ENCODE measurements at places on chromosomes 3 and 15.
A peak's percentile ranks its signal among the peaks of the same experiment; 100 is the strongest.

GRCh38 chr3:188537606-188538005 lies 383.6 kb downstream of the LPP start:
- no peak for DNase-seq

DNA sequence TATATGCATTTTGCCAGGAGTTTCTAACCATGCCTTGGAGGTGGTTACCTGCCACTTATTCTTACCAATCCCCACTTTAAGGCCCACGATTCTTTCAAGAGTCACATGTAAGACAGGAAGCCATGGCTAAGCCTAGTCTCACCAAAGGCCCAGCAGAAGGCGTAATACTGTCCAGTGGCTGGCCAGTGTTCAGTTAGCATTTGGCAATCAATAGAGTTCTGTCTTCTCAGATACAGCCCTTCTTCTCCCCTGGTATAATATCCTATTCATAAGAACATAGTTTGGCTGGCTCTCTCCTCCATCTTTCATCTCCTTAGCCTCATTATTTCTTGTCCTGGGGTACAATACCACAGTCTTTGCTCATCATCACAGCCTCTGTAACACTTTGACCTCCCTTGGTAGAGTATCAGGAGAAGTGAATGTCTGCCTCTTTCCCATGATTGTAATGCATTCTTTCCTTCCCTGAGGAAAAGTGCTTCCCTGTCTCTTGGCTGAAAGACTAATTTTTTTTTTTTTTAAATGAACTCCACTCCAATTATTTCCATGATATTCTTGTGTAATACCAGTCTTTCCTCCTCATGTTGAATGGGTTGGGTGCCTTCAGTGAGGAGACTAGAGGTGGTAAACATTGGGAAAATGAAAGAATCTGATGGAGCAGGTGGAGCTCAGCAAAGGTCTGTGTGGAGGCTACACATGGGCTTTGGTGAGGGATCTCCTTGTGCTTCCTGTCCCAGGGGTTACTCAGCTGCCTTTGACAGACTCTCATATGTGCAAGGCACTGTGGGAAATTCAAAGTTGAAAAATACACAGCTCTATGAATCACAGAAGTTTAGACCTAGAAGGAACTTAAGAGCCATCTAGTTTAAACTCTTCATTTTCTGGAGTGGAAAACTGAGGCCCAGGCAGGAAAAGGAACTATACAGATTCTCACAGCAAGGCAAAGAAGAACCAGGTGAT lies 218.2 kb downstream of the P3H2 start:
- DNase-seq, result no peak

DNA sequence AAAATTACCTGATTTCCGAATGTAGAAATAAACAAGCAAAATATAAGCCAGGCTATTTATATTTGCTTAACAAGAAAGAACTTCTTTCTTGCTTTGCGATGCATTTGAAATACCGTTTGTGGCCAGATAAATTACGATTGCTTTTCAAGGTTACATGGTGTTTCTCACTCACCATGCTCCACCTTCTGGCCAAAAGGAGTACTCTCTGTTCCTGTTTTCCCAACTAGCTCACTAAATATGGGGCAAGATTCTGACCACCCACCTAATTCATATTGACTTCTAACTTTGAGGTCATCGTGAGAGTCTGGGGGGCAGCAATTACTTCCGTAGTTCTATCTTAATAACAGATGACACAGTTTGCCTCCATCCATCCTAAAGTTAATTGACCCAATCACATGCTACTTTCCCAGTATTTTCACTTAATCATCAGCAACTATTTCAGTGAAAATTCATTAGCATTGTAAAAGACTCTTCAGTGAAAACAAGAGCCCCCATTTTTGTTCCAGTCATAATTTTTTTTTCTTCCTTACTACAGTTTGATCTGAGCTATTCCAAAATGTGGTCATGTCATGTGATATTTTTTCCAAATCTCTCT lies 25.9 kb downstream of the ACP3 start:
- no peak for DNase-seq

DNA sequence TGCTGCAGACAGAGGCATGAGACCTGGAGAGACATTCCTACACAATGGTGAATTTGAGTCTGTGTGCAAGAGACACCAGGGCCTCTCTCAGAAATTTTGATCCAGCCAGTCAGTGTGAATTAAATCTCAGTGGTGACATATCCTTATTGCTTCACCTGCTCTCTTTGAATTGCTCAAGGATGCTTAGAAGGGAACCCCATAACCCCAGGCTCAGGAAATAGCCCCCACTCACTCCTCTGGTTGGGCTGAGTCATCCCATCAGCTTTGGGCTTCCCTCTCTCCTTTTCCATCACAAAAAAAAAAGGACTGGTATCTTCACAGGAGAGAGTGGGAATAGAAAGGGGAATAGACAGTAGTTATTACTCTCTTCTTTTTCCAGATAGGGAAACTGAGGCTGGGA lies 33.0 kb upstream of the LARS2 start:
- DNase-seq, result no peak

DNA sequence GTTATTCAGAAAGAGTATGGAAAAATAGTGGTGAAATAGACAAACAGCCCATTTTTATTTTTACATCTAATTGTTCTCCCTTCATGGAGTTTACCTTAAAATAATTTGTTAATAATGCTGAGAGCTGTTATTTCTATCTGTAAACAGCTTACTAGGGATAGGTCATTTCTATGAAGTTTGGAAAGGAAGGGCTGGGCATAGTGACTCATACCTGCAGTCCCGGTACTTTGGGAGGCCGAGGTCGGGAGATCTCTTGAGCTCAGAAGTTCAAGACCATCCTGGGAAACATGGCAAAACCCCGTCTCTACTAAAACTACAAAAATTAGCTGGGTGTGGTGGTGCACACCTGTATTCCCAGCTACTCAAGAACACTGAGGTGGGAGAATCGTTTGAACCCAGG lies 624.3 kb upstream of the LMCD1 start:
- DNase-seq, result no peak

GRCh38 chr15:68389041-68389930 lies 42.7 kb downstream of the ITGA11 start:
- DNase-seq, result no peak

GRCh38 chr3:88462230-88462629 lies 312.5 kb downstream of the C3orf38 start:
- DNase-seq, result no peak

- no peak for DNase-seq
Observed at GRCh38 chr3:95797081-95797480, 1017.3 kb upstream of the EPHA6 start.

- no peak for DNase-seq
Observed at GRCh38 chr3:75180235-75180944, 483.7 kb upstream of the FRG2C start.

DNA sequence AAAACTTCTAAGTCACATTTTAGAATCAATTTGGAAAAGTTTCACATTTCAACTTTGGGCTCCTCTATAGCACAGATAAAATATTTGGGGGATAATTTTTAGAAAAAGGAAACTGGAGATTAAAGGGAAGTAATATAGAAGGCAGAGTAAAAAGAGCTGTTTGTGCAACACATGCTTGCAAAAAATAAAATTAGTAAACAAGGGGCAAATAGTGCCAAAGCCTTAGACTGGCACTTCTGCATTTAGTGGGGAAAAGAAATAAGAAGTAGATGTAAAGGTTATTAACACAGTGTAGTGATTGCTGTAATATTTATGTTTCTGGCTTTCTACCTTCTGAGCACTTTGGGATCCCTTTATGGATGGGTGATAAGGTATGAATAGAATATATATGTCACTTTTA lies 246.6 kb downstream of the CBLB start:
- no peak for DNase-seq

- DNase-seq, result no peak
Observed at GRCh38 chr3:72444656-72445223, 403.5 kb downstream of the SHQ1 start.

DNA sequence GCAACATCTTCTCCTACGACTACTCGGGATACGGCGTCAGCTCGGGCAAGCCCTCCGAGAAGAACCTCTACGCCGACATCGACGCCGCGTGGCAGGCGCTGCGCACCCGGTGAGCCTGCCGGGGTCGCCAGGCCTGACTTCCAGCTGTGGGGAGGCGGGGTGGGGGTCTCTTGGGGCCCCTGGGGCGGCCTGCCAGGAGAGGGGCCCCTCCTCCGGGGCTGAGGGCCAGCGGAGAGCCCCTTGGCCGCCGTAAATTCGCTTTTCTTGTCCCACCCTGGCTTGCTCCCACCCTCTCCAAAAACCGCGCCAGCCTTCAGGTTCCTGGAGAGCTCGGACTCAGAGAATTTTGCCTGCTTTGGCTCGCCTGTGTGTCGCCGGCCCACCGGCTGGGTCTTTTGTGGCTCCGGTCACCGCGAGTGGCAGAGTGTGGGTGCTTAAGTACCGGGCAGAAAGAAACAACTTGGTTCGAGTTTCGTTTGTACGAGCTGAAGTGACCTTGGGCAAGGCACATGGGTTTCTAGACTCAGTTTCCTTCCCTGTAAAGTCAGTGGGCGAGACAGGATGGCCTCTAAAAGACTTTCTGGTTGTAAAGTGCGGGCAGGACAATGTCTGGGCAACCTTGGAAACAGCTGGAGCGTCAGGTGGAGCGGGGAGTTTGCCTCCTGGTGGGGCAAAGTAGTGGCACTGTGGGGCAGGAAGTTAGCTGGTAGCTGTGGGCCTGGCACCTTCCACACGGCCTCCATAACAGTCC lies 976 bp downstream of the ABHD17C start:
- DNase-seq, result no peak

DNA sequence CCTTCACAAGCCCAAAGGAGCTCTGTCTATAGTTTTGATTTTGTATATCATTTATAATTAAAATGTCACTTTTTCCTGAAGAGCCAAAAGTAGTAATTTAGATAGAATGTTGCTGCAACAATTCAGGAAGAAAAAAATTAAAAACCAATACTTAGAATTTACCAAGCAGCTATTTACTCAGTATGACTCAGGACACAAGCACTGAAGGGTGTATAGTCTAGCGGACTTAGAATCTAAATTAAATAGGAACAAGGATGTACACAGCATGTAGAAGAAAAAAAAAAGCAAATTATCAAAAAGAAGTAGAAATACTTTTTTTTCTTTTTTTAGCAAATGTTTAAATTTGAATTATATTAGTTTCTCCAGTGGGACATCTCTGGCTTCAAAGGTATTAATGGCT lies 31.6 kb downstream of the PGBD4 start:
- no peak for DNase-seq

DNA sequence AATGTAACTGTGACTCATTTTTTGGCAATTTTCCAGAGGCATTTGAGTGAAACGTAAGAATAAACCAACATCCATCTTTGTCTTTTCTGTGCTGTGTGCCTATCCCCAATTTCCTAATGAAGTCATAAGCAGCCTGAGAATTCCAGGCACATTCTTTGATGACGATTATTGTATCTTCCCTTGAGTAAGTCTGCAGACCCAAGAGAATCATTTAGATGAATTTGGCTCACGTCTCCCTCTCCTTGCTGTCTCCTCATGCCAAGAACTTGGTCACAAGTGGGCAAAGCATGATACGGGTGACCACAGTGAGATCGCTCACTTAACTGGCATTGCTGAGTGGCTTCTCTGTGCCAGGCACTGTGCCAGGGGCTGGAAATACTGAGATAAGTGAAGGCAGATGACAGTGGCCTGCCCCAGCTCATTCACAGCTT lies 384.5 kb upstream of the IL12A start:
- no peak for DNase-seq

DNA sequence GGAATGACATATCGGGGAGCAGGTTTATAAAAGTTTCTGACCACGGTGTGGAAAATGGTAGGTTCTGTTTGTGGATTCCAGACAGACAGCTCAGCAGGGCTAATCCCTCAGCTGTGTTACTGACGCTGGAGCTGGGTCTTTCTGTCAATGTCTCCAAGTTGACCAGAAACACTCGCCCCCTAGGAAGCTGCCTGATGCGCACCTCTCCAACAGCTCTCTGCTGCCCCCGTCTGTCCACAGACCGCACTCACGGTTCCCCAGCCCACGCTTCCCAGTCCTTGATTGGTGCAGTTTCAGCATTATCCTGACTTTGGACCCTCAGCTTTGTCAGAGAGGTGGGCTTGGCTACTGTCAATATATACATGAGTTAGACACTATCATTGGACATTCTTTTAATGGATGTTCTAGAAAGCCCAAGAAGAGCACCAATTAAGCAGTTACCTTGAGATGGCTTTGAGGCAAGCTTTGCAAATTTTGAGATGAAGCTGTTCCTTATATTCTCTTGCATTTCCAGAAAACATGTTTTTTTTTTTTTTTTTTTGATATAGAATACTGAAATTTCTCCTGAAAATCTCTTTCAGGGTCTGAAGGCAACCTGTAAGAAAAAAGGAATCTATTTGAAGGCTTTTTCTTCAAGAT lies 98.9 kb upstream of the TBC1D5 start:
- DNase-seq, result peak; percentile 65

DNA sequence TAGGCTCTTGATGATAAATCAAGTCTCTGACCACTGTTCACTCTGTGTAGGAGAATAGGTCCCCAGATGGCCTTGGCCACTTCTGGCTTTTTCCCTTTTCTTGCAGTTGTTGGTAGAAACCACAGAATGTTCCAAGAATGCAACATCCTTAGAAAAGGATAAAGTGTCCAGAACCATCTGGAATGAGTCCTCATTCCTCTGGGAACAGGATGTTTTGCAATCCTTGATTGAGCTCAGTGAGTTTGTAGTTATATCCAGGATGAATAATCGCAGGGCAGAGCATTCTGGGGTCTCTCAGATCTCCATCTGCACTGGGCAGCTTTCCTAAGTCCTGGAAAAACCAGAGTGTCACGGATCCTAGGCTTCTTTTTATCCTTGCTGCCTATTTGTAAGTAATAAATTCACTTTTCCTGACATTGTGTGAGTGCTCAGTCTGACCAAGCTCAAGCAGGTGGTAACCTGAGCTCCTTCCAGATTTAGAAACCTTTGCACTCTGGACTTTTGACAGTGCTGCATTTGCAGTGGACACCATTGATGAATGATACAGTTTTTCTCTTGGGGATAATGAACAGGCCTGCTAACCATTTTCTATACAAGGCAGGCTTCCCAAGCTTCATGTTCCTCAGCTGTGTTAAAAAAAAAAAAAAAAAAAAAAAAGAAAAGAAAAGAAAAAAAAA lies 1028.6 kb downstream of the OTOL1 start:
- no peak for DNase-seq

- DNase-seq, result no peak
Observed at GRCh38 chr3:27279123-27279522, 90.1 kb downstream of the NEK10 start.

DNA sequence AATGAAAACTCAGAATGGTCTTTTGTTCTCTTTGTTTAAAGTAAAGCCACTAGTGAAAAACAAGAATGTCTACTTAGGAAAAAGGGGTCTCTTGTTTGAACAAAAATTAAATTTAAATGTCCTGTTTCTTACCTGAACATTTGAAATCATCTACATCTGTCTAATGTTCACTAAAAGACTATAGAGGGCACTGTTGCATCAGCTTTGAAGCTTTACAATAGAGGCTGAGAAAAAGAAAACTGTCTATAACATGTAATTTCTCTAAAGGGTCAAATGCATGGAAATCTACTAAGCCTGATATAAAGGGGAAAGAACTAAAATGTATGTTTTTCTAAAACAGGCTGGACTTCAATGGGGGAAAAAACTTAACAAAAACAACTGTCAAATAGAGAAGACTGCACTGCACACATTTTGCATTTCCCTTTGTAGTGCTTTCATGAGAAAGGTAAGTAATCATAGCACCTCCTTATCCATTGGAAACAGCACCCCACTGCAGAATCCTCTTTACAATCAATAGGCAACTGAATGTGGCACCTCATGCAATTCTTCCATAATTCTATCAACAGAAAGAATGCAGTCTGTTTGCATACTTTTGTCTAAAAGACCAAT lies 26.3 kb downstream of the DPH6 start:
- DNase-seq, result no peak

Measured in activated CD8-positive, alpha-beta memory T cell treated with anti-CD3 and anti-CD28 coated beads for 1 hour (primary cell).